ENCODE measurements at places on chromosomes 7 and 10. TPM values are rescaled to one million over a fixed set of nuclear protein-coding genes. Genes with fewer than 3 reads are reported as not detected.
A peak's percentile ranks its signal among the peaks of the same experiment; 100 is the strongest.

- no peak for DNase-seq
These were observed 24.6 kb downstream of the PAPOLB start for GRCh38 chr7:4837041-4837802.

- DNase-seq: peak; percentile 74
These were observed 172.6 kb upstream of the BET1 start for GRCh38 chr7:94176694-94177200.

Gene NUTM2E
- not detected for total RNA-seq

DNA sequence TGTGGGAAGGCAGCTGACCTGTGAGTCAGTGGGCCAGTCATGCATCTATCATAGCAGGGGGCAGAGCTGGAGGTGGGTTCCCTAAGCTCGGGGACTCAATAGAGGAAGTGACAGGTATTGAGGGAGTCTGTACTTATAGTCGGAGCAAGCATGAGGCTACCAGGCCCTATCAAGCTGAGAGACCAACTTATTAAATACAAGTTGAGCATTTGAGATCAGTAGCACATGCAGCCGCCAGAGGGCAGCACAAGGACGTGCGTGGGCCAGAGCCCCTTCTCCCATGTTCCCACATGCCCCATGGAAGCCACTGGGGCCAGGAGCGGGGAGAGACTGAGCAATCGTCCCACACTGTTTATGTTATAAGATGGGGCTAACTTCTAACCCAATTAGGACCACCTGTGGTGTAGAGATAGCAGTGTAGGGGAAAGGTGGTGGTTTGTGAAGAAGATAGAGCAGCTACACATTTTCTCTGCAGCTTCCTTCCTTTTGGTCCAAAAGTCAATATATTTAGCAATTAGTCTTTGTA is 13.0 kb upstream of the STK31 start:
- peak; percentile 78 for DNase-seq

DNA sequence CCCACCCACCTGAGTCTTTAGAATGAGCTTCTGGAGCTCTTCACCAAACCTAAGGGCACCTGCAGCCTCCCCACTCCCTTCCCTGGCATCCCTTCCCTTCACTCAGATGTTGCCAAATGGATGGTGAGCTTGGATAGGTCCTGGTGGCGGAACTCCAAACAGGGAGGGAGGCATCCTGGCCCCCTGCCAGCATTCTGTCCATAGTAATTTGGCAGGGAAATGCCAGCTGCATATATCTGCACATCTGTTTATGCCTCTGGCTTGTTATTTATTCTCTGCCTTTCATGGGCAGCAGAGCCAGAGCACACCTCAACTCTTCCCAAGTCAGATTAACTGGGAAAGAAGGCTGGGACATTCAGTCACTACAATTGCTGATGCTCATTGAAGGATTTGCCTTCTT is 18.1 kb downstream of the KAZALD1 start:
- no peak for DNase-seq

DNA sequence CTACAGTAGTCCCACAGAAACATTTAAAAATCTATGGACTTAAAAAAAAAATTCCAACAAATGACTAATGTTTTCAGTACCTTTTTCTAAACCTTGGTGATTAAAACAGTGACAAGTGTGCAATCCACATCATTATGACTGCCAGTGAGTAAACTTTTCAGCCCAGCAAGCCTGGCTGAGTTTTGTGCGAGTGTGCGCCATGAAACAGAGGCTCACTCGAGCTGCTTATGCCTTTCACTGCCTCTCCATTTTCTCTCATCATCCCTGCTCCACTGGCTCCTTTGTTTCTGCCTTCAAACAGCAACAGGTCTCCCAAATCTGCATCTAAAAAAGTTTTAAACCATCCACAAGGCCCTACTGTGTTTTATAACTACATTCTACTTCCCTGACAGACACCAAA is 105.8 kb downstream of the USP6NL start:
- no peak for DNase-seq

Gene OR6V1
- not detected for total RNA-seq

Gene SEMA3A
- 56.7 TPM for total RNA-seq

Gene GRM3
- not detected for total RNA-seq

GRCh38 chr7:68725843-68726785 is 872.2 kb upstream of the AUTS2 start:
- no peak for DNase-seq

DNA sequence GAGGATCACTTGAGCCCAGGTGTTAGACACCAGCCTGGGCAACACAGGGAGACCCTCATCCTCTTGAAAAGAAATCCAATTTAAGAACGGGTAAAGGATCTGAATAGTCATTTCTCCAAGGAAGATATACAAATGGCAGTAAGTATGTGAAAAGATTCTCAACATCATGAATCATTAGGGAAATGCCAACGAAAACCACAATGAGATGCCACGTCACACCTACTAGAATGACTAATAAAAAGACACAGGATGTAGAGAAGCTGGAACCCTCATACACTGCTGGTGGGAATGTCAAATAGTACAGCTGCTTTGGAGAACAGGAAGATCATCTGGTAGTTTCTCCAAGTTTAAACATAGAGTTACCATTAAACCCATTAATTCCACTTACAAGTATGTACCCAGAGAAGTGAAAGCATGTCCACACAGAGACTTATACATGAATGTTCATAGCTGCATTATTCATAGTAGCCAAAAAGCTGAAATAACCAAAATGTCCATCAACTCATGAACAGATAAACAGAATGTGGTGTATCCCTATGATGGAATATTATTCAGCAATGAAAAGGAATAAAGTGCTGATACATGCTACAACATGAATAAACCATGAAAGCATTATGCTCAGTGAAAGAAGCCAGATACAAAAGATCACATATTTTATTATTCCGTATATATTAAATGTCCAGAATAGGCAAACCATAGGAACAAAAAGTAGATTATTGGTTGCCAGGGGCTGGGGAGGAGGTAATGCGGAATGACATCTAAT is 13.1 kb upstream of the ZMIZ2 start:
- peak; percentile 42 for DNase-seq

DNA sequence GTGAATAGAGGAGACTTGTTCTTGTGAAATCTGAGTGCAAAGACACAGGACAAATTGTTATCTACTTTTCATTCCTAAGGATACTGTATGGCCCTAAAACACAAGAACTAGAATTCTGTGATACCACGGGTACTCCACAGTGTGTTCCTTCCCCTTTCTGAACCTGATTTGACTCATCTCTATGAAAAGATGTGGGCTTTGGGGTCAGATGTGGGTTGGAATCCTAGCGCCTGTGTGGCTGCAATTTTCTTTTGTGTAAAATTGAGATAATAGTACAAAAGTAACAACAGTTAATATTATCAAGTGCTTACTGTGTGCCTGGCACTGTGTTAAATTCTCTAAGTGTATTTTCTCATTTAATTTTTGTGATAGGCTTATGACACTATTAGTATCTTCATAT is 8.1 kb downstream of the SRGN start:
- no peak for DNase-seq

Gene RAB19
- 0.22 TPM for total RNA-seq

GRCh38 chr10:21449288-21449966 is 76.1 kb downstream of the SKIDA1 start:
- no peak for DNase-seq

- no peak for DNase-seq
These were observed 807.2 kb downstream of the IPMK start for GRCh38 chr10:57460540-57460939.

Gene GPR85
- 0.20 TPM for total RNA-seq

Gene UCMA
- total RNA-seq: not detected

Gene HYAL4
- total RNA-seq: 0.20 TPM

Gene TBRG4
- total RNA-seq: 46.8 TPM

GRCh38 chr10:77139252-77140160 is 498.1 kb downstream of the KCNMA1 start:
- no peak for DNase-seq

DNA sequence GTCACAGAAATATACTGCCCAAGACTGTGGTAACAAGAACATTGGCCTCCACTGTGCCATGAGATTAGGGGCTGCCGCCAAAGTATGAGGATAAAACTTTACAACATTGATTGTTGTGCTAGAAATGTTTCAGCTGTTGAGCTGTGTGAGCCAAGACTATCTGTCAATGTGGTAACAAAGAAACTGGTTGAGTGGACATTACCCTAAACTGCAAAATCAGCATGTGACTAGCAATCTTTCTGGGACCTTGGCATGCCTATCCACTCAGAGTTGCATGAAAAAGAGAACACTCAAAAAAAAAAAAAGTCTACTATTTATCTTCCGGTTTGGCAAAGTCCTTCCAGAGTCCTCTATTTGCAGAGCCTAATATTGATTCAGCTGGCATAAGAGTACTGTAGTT is 605.6 kb upstream of the CNTNAP2 start:
- no peak for DNase-seq

DNA sequence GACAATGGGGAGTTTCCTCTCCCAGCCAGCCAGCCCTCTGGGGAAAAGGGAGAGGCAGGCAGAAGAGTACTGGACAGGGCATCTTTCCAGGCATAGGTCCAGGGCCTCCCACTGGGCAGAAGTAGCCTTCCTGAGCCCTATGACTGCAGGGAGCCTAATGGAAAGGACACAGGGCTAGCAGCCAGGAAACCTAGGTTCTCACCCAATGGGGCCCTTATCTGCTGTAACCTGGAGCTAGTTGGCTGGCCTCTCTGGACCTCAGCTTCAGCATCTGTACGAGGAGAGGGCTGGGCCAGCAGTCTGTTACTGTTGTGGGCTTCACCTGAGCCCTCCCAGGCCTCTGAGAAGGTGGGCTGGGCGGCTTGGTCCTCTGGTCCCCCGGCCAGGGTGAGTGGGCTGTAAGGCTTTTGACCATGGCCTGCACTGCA is 22.4 kb downstream of the LDB3 start:
- DNase-seq: no peak

- DNase-seq: no peak
These were observed 2.4 kb upstream of the CFAP69 start for GRCh38 chr7:90242369-90243168.

Gene TMEM225B
- total RNA-seq: 0.22 TPM

DNA sequence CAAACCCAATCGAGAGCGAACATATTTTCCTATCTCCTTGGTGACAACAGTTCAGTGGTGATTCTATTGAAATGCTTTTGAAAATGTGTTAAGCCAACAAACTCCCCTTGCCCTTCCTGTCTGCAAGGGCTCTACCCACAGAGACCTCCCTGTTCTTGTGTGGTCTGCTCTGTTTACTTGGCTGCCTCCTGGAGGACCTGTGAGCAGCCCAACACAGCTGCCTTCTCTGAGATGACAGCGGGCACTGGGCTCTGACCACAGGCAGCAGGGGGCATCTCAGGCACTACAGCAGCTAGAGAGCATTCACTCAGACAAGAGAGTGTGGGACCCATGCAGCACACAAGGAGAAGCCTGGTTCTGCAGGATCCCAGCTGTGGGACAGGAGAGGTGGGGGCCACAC is 416.4 kb downstream of the TCERG1L start:
- DNase-seq: no peak

DNA sequence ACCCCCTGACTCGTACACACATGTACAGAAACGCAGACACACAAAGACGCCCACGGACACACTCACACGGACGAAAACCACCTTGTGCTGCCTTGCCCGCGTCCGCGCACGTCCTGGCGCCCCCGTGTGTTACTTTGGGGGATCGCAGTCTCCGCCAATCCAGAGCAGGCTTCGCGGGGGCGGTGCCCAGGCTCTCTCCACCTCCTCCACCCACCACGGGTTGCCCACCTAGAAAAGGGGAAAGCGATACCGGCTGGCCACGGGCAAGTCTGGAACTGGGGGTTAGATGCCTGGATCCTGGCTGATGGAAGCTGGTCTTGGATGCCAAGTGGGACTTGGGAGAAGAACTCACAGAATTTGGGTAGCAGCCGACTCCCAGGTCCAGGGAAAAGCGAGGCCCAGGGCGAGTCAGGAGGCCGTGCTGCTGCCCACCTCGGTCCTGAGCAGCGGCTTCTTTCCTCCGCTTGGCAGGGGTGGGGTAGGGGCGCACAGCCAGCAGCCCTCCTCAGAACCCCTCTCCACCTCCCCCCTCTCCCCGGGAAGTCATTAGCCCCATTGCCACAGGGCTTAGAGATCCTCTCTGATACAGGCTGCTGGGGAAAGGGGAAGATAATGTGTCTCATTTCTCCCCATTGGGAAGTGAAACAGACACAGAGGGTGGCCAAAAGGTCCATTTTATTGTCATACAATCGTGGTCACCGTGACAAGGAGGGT is 4.6 kb upstream of the VGF start:
- DNase-seq: peak; percentile 67

Gene FAM237B
- total RNA-seq: not detected

All from lung microvascular endothelial cell (primary cell).